ENCODE measurements at places on chromosomes 16 and 17. TPM values are rescaled to one million over a fixed set of nuclear protein-coding genes. Genes with fewer than 3 reads are reported as not detected.

GRCh38 chr17:44593156-44593555 lies 35.9 kb downstream of the FZD2 start:
- peaks cover 29% of the 10 kb centered on the region for H3K4me1 ChIP-seq
- H3K36me3 ChIP-seq: no peaks in the 10 kb centered on the region
- H3K27ac ChIP-seq: peak overlapping the region; percentile 41
- no peak overlapping the region for H3K4me3 ChIP-seq
- no peak for DNase-seq

- no peak overlapping the region for H3K27ac ChIP-seq
- H3K4me3 ChIP-seq: no peak overlapping the region
- H3K36me3 ChIP-seq: no peaks in the 10 kb centered on the region
- H3K4me1 ChIP-seq: no peaks in the 10 kb centered on the region
These were observed 185.1 kb downstream of the KIF2B start for GRCh38 chr17:54007855-54008254.

DNA sequence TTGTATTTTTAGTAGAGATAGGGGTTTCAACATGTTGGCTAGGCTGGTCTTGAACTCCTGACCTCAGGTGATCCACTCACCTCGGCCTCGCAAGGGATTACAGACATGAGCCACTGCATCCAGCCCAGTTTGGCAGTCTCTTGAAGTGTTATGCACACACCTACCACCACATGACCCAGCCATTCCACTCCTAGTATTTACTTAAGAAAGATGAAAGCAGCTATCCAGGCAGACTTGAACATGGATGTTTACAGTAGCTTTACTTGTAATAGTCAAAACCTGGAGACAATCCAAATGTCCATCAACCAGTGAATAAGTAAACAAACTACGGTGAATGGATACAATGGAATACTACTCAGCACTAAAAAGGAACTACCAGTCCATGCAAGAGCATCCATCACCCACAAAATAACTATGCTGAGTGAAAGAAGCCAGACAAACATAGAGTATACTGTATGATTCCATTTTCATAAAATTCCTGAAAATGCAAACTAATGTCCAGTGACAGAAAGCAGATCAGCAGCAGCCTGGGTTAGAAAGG lies 37.8 kb upstream of the RASD1 start:
- H3K36me3 ChIP-seq: no peaks in the 10 kb centered on the region
- H3K4me1 ChIP-seq: peaks cover 4% of the 10 kb centered on the region
- H3K4me3 ChIP-seq: no peak overlapping the region
- H3K27ac ChIP-seq: no peak overlapping the region
- DNase-seq: no peak

DNA sequence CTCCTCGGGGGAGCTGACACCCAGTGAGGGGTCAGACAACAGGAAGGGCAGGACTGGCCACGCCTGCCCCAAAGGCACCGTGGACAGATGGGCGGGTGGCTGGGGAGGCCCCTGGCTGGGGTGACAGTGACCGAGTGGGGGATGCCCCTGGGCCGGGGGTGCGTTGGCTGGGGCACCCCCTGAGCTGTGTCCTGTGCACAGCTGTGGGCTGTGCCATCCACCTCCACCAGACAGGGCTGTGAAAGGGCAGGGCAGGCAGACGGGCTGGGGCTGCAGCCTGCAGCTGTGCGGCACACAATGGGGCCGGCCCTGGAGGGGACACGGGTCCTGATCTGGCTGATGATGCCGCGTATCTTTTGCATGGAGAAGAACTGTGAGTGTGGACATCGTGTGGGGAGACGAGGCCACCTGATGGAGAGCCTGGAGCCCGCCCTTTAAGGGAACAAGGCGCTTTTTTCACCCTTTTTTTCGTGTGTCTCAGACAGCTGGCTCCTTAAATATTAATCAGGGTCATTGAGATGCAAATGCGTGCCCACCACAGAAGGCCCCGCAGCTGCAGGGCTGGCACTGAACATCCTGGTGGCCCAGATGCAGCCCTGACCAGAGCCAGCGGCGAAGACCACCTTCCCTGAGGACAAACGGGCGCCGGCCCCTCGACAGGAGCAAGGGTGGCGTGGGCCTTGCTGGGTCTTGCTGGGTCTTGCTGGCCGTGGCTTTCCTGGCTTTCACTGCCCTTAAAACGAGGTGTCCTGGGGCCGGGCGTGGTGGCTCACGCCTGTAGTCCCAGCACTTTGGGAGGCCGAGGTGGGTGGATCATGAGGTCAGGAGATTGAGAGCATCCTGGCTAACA lies 42.4 kb upstream of the GNG13 start:
- no peak overlapping the region for H3K4me3 ChIP-seq
- H3K27me3 ChIP-seq: no peaks in the 10 kb centered on the region
- H3K27ac ChIP-seq: no peak overlapping the region
- DNase-seq: no peak

DNA sequence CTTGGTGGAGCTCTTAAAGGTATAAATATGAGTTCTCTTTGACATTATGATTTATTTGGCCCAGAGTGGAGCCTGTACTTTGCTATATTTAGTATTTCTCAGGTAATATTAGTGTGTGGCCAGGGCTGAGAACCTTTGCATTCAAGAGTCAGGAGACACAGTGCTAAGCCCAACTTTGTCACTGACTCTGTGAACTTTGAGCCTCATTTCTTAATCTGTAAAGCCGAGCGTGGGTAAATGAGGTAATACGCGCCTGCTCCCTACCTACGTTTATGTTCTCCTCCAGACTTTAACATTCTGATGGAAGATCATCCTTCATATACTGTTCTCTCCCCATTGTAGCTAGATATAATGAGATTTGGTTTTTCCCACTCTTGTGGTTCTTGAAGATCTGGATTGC lies 10.5 kb downstream of the AP2B1 start:
- no peak overlapping the region for H3K27ac ChIP-seq
- DNase-seq: no peak
- H3K36me3 ChIP-seq: peaks cover 40% of the 10 kb centered on the region
- peaks cover 5% of the 10 kb centered on the region for H3K4me1 ChIP-seq

DNA sequence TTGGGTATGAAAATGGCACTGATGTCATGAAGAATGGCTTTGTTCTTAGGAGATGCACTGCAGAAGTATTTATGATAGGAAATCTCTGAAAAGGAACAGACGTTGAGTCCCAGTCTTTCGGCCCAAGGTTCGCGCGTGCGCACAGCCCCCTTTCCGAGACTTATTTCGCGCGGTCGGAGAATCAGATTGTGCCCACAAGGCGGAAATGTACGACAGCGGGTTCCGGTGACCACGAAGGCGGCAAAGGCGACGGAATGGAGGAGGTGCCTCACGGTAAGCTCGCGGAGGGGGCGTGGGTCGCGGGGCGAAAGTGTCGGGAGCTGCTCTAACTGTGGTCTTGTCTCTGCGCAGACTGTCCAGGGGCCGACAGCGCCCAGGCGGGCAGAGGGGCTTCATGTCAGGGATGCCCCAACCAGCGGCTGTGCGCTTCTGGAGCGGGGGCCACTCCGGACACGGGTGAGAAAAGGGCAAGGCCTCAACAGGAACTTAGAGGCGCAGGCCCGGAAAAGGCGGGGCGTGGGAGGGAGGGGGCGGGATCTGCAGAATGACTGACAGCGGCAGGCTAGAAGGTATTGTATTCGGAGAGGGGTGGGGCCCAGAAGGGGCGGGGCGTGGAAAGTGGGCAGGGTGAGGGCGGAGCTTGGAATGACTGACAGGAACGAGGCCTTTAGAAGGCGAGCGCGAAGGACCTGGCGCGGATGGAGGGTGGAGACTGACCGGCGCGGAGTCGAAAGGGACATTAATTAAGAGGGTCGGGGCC lies at the start of gene NUBP1:
TSS of gene NUBP1 (plus strand) at position 233 of the 760 bp plus-strand sequence. CDS start at position 255, 22 bp downstream.
- peaks cover 29% of the 10 kb centered on the region for H3K4me1 ChIP-seq
- peak; percentile 97 for DNase-seq

GRCh38 chr16:83942074-83942473 lies 11.0 kb upstream of the OSGIN1 start:
- H3K4me3 ChIP-seq: no peak overlapping the region
- H3K36me3 ChIP-seq: no peaks in the 10 kb centered on the region
- H3K27ac ChIP-seq: no peak overlapping the region

DNA sequence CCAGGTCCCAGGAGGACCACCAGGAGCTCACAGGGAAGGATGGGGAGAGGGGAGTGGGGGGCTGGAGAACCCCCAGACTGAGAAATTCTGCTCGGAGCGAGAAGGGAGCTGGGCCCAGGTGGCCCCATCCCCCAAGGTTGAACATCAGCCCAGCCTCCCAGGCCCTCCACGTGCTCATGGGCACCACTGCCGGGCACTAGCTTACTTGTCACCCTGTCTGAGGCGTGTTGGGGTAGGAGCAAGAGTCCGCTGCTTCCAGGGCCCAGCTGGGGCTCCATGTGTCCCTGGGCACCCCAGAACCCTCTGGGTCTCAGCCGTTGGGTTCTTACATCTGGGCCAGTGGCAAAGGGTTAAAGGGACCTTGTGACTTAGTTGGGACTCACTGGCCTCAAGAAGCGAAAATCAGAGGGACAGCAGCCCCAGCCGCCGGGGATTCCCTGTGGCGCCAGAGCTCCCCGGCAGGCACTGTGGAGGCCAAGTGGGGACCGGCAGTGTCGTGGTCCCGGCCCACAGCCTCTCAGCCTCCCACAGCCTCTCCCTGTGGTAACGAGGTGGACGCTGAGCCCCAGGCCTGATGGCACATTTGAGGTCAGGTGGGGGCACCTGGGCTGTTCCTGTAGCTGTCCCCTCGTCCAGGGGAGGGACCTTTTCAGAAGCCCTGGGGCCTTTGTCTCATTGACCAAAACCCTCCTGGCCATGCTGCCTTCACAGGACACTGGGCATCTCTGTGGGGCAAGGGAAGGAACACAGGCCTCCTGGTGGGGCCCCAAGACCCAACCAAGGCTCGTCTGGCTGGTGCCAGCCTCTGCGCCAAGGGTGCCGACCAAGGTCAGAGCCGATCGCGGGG lies 33.7 kb upstream of the CDH15 start:
- H3K4me1 ChIP-seq: no peaks in the 10 kb centered on the region
- H3K36me3 ChIP-seq: peaks cover 12% of the 10 kb centered on the region
- no peak overlapping the region for H3K4me3 ChIP-seq
- DNase-seq: no peak
- no peaks in the 10 kb centered on the region for H3K27me3 ChIP-seq

DNA sequence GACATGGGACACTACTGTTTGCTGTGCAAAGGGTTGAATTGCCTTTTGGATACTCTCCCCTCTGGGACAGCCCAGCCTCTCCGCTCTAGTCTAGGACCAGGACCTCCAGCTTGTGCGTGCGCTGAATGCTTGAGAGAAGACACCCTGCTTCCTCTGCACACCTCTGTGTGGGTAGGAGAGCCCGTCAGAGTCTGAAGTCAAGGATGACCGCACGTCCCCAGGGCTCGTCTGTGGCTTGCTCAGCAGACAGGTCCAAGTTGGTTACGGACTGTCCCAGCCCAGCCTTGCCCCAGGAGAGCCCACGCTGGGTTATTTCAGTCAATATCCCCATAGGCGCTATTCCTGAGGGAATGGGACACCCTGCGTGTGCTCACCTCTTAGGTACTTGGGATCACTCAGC lies 3.7 kb downstream of the C16orf89 start:
- H3K4me1 ChIP-seq: no peaks in the 10 kb centered on the region
- peaks cover 35% of the 10 kb centered on the region for H3K27me3 ChIP-seq
- H3K4me3 ChIP-seq: no peak overlapping the region
- H3K27ac ChIP-seq: no peak overlapping the region
- DNase-seq: no peak

GRCh38 chr17:78401246-78401645 lies 22.8 kb downstream of the PGS1 start:
- peaks cover 11% of the 10 kb centered on the region for H3K4me1 ChIP-seq
- H3K27me3 ChIP-seq: no peaks in the 10 kb centered on the region
- no peak for DNase-seq
- no peak overlapping the region for H3K4me3 ChIP-seq
- H3K36me3 ChIP-seq: peaks cover 40% of the 10 kb centered on the region

GRCh38 chr17:71530248-71530647 lies 590.6 kb upstream of the SOX9 start:
- H3K27me3 ChIP-seq: peaks cover 2% of the 10 kb centered on the region
- H3K36me3 ChIP-seq: no peaks in the 10 kb centered on the region
- no peak for DNase-seq
- no peak overlapping the region for H3K27ac ChIP-seq
- peaks cover 2% of the 10 kb centered on the region for H3K4me1 ChIP-seq
- H3K4me3 ChIP-seq: no peak overlapping the region

GRCh38 chr17:8831234-8831849 lies 32.2 kb upstream of the MFSD6L start:
- peaks cover 4% of the 10 kb centered on the region for H3K4me1 ChIP-seq
- no peak overlapping the region for H3K27ac ChIP-seq
- no peak overlapping the region for H3K4me3 ChIP-seq

DNA sequence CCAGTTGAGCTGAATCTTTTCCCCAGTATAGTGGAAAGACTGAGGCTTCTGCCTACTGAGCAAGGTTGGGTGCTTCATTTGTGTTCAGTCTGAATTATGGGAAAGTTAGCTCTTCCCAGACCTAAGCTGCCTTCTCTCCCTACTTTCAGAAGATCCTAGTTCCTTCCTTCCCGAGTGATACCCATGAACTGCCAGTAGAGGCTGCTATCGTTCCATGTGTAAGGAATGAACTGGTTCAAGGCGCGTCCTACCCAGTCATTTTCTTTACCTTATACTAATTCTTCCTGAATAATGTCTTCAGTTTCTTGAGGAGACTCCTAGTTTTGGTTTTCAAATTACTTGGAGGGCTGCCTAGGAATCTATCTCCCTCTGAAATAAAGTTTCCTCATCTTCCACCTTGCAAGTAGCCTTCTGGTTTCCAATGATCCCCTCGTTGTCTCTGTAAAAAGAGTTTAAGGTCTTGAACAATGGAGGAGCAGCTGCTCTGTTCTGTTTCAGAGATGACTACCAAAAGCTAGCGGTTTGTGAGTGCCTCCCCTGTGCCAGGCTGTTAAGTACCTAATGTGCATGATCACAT lies 934 bp upstream of the AOC2 start:
- H3K4me3 ChIP-seq: no peak overlapping the region
- no peaks in the 10 kb centered on the region for H3K4me1 ChIP-seq
- no peak overlapping the region for H3K27ac ChIP-seq
- no peaks in the 10 kb centered on the region for H3K27me3 ChIP-seq
- H3K36me3 ChIP-seq: peaks cover 17% of the 10 kb centered on the region
- DNase-seq: no peak

DNA sequence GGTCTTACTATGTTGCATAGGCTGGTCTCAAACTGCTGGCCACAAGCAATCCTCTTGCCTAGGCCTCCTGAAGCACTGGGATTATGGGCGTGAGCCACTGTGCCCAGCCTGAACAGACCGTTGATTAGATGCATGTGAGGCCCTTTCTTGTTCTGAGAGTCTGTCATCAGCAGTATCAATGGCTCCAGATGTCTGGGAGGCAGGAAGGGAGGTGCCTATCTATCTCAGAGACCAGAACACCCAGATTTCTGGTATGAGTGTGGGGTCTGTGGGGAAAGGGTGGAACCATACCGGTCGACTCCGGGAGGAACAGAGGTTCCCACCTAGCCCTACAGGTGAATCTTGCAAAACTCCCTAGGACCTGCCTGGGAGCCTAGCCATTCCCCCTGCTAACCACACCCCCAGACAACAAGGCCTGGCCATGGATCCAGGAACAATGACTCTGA lies 71.7 kb downstream of the PRKCB start:
- no peaks in the 10 kb centered on the region for H3K27me3 ChIP-seq
- no peak overlapping the region for H3K4me3 ChIP-seq

The KRTAP4-11 gene
- not detected for total RNA-seq

The CAPNS2 gene
- 2.2 TPM for total RNA-seq

The ZNF689 gene
- total RNA-seq: 13.7 TPM

The ROGDI gene
- total RNA-seq: 55.4 TPM

The HBQ1 gene
- 0.60 TPM for total RNA-seq
